ENCODE measurements at places on chromosomes 2 and 18.

DNA sequence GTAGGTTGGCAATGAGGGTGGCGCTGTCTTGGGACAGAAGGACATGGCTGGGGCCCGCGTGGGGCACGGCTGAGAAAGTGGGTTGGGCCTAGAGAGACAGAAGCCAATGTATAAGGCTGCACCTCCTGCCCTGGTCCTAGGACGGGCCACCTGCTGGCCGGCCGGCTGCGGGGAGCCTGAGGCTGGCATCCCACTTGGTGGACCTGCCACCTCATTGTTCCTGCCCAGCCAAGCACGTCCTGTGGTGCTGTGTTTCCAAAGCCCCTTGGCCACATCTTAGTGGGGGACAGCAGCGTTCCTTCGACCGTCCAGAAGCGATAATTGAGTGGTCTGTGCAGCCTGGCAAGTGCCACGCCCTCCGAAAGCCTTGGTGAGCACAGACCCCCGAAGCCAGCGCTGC lies 223.9 kb downstream of the LDLRAD4 start:
- DNase-seq: no peak

- no peak for DNase-seq
These were observed 1.3 kb downstream of the TANC1 start for GRCh38 chr2:158969715-158970240.

- peak; percentile 34 for DNase-seq
These were observed 14.0 kb upstream of the BIRC6 start for GRCh38 chr2:32342801-32343200.

- DNase-seq: no peak
These were observed 239.8 kb downstream of the XIRP2 start for GRCh38 chr2:167128130-167128529.

- no peak for DNase-seq
These were observed 403.3 kb upstream of the SMIM21 start for GRCh38 chr18:75830828-75831227.

DNA sequence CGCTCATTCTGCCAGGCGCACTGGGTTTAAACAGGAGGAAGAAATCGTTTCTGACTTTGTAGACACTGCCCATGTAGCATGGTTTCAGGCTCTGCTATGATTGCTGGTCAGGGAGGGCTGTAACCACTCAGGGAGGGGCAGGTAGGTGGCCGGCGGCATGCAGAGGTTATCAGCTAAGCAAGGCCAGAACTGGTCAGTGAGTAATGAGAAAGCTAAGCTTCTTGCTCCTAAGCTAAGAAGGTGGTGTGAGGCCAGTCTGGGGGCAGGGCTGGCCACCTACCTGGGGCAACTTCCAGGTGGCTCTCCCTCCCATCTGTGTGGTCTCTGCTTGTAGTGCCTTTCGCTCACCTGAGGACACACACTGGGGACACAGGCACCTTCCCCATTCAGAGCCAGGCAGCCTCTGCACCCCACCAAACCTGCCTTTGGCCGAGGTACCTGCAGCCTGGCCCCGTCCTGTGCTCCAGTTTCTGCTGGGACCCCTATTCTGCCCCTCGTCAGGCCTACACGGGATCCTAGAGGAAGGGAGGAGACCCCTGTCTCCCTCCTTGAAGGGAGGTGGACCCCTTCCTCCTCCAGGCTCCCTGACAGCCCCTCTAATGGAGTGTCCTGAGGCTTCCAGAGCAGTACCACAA lies 195.9 kb downstream of the SEPTIN10 start:
- no peak for DNase-seq

DNA sequence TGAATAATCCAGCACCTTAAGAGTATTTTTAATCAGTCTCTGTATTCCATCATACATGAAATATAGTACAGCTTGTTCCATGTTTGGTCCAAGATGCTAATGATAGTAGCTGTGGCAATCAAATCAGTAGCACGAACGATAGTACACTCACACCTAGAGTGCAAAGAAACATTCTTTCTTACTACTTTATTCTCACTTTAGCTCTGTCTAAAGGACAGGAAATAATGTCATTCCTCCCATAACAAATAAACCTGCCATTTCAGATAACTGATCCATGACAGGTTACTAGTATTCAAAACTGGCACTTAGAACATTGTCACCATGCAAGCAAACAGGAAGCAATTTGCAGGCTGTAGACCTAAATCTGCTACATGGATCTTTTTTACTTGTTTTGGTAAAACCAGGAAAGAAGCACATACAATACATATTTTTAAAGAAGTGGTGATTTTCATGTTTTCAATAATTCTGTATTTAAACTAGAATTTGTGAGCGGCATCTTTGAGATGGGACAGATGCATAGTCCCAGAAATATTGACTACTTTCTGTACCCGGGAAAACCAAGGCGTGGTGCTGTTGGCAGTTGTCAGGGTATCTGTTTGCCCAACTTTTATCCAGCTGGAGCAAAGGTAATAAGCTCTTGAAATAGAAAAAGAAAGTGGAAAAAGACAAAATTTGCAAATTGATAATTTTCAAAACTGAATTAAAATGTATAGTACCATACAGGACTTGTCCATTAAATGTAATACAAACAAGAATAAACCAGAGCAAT lies 49.5 kb downstream of the IKZF2 start:
- DNase-seq: no peak

- DNase-seq: no peak
These were observed 3.4 kb downstream of the NCOA1 start for GRCh38 chr2:24494410-24494809.

DNA sequence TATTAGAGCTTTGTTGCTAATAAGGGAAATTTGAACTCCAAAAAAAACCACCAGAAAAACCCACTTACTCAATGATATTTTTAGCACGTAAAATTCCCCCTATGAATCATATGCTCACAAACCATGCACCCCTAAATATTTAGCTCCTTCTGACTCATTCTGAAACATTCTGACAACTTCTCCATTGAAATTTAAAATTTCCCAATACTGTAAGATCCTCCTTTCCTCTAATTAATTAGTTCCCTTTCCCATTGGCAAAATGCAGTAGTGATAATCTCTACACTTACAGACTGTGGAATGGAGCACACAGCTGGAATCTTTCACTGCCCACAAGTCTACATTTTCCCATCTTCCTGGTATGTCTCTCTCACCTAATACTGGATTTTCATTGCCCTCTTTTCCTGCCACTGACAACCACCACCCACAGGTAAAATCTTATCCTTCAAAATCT lies 215.8 kb upstream of the ACVR2A start:
- peak; percentile 22 for DNase-seq

DNA sequence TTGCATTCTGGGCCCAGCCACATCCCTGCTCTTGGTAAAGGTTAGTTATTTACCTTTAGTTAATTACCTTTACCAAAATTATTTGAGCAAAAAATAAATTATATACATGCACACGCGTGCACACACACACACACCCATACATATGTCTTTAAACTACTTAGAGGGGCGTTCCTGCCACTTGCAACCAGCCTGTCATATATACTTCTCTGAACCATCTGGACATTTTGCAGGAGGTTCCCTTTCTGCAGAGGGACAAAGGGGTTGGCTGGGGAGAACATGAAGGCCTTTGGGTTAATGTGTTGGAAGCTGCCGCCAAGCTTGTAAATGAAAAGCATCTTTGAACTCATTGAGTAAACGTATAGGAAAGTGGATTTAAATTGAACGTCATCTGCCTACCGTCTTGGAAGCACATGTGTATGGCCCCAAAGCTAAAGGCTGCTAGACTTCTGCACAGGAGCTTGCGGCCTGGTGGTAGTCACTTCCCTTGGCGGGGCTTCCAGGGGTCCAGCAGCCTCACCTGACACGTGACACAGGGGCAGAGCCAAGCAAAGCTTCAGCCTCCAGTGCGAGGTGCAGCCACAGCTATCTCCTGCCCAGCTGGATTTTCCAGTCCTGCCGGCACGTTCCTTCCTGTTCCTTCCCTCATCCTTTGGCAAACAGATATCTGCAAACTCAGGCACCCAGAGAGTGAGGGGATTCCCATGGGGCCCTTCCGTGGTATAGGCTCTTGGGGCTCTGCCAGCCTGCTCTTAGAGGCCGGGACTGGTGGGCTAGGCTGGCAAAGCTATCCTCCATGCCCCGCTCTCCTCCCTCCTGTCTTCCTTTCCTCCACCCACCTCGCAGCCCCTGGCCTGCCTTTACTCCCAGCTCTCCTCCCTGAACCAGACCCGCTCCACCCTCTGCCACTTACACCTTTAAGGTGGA lies 46.1 kb downstream of the SERTAD2 start:
- no peak for DNase-seq

DNA sequence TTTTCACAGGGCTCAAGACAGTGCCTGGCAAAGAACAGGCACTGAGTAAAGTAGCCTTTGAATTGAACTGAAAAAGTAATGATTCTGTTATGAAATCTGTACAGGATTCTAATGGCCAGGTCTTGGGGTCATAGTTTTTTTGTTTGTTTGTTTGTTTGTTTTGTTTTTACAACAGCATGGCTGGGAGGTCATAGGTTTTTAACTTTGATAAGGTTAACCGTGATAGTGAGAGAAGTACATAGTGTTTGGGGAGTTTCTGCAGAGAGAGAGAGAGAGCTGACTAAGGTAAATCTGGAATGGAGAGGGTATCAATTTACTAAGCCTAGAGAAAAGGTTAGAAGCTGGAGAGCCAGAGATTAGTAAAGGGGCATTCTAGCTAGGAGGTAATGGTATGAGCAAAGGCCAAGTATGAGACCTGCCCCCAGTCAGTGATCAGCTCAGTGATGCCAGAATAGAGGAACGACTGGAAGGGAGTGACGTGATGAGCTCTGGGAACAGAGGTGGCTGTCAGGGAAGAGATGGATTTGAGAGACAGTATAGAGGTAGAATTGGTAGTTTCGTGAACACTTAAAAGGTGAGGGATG lies 25.9 kb downstream of the XRCC5 start:
- no peak for DNase-seq

GRCh38 chr2:85847051-85847588 lies 41.7 kb downstream of the ST3GAL5 start:
- no peak for DNase-seq

DNA sequence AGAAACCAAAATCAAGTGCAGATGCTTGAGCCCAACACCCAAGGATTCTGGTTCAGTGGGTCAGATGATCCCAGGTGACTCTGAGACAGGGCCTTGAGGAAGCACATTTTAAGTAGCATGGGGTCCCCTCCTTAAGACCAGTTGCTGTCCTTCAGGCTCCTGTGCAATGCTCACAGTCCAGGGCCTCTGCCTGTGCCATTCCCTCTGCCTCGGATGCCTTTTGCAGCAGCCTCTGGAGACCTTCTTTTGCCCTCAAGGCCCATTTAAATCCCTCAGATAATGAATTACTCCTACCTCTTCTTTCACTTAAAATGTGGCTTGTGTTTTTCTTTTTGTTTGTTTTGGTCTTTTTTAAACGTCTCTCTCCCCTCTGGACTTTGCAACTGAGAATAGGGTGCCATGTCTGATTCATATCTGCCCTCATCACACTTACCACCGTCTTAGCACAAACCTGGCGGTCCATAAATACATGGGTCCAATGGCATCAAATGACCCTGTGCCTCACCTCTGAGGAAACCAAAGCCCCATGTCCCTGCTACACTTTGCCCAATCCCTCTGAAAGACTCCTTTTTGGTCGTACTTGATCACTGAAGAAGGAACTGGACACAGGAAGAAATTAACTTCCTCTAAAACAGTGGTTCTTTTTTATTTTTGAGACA lies 14.2 kb downstream of the ACTG2 start:
- no peak for DNase-seq

- DNase-seq: peak; percentile 26
These were observed 29.6 kb downstream of the MREG start for GRCh38 chr2:215983581-215984351.

DNA sequence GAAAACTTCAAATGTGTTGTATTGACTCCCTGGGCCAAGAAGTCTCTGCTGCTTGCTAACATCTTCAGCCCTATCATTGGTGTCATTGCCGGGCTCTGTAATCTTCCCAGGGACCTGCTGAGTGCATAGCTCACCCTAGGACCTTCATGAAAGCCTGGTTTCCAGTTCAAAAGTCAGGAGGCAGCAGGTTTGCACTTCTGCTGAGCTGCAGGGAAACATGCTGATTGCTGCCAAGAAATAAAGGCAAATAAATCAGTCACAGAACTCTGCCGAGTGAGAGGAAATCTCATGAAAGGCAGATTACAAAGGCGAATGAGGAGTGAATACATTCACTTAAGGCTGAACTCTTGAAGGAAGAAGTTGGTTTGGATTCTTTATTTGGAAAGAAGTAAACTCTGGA lies 1947.6 kb upstream of the CELF4 start:
- no peak for DNase-seq

DNA sequence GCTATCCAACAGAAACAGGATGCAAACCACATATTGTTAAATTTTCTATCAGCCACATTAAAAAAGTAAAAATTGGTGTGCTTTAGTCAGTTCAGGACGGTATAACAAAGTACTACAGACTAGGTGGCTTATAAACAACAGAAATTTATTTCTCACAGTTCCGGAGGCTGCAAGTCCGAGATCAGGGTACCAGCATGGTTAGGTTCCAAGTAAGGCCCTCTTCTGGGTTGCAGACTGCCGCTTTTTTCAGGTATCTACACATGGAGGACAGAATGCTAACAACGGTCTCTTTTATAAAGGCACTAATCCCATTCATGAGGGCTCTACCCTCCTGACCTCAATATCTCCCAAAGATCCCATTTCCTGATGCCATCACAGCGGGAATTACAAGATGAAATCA lies 10.5 kb downstream of the SMAD2 start:
- no peak for DNase-seq

GRCh38 chr18:67589325-67589724 lies 72.8 kb upstream of the DSEL start:
- DNase-seq: no peak

- DNase-seq: peak; percentile 12
These were observed 45.6 kb upstream of the GALNT3 start for GRCh38 chr2:165839610-165840009.

GRCh38 chr18:51068105-51068504 lies 38.1 kb downstream of the SMAD4 start:
- DNase-seq: peak; percentile 77

DNA sequence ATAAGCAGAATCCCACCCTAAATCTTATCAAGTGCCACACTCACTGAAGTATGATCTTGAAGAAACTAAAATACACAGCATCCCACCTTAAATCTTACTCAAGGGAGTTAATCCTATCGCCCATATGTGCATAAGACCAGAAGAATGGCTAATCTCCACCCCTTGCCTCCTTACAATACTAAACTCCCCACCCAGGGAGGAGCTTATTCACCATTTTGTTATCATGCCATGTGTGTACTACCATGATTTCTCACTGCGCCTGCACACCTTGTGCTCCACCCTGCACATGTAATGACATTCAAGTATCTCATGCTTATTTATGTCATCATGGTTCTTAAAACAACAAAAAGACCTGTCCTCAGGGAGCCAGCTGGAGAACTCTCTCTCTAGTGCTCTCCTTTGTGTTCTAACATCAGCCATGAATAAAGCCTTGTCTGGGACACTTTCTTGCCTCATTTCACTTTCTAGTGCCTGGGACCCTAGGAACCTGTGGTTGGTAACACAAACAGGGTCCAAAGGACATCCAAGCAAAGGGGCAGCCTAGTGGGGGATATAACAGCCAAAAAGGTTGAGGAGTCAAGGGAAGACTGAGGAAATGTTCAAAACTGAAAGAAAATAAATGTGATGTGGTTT lies 87.4 kb downstream of the SLC66A3 start:
- DNase-seq: no peak

GRCh38 chr2:149360106-149360505 lies 29.7 kb downstream of the LYPD6 start:
- DNase-seq: no peak

- no peak for DNase-seq
These were observed 28.7 kb downstream of the GEMIN6 start for GRCh38 chr2:38806733-38807059.

GRCh38 chr2:129483366-129483765 lies 496.1 kb upstream of the RAB6C start:
- DNase-seq: no peak
